ENCODE measurements at places on chromosomes 12 and 14.

- DNase-seq: peak; percentile 13
These were observed 1.2 kb downstream of the CLIP1 start for GRCh38 chr12:122421187-122421820.

DNA sequence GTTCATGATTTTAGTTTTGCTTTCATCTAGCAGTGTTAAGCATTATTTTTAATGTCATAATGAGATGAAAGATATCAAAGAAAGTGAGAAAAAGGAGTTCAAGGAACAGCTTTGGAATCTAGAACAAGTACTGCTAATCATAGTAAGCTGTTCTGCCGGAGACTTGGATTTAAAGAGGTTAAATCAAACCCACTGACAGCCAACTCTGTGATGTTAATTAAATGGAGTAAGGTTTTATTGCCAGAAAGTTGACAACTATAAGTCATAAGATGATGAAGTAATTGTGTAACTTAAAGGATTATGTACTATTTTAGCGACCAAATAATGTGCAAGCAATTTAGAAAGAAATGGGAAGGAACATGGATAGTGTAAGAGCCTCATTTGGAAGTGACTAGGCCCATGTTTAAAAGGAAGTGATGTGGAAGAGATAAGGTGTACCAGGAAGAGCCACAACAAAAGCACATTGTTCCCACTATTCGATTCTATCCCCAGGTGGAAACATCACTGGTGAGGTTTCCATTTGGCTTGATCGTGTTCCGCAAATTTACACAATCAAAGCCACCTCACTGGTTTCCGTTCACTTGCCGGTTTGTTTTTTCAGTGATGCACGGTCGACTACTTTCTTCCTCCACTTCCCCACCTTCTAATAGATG lies 388.5 kb downstream of the PAWR start:
- DNase-seq: no peak

DNA sequence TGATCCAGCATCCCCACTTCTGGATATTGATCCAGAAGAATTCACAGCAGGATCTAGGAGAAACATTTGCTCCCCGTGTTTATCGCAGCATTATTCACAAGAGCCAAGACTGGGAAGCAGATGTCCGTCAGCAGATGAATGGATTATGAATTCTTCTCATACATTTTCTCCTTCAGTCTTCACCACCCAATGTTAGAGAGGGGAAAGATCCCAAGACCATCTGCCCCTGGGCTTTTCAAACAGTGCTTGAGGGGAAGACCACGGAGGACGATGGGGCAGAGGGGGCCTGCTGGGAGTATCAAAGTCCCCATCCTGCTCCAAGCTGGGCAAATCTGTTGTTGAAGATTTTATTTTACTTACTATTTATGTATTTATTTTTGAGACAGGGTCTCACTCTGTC lies 41.1 kb downstream of the SERPINA3 start:
- no peak for DNase-seq

- peak; percentile 35 for DNase-seq
These were observed 73.0 kb downstream of the CIT start for GRCh38 chr12:119804011-119804641.

GRCh38 chr12:49987625-49988303 lies 15.0 kb downstream of the AQP6 start:
- no peak for DNase-seq

DNA sequence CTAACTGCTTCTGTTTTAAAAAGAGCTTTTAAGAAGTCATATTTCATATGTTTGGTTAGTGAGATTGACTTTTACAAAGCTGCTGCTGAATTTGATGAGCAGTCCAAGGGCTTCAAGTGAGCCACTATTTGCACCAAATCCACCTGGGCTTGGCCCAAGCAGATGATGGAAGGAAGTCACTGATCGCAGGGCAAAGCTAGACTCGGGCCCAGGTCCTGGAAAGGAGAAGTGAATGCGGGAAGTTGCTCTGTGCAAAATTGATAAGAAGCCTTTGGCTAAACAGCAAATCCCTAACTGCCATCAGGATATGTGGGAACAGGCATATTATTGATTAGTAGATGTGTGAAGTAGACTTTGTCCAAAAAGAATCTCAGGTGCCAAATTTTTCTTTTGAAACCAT lies 30.5 kb downstream of the PLXNC1 start:
- DNase-seq: no peak

GRCh38 chr12:47350062-47350408 lies 270.3 kb upstream of the AMIGO2 start:
- DNase-seq: no peak

GRCh38 chr14:72479461-72479931 lies 414.4 kb downstream of the DPF3 start:
- DNase-seq: no peak

GRCh38 chr14:101217080-101217463 lies 313.6 kb upstream of the RTL1 start:
- DNase-seq: no peak

DNA sequence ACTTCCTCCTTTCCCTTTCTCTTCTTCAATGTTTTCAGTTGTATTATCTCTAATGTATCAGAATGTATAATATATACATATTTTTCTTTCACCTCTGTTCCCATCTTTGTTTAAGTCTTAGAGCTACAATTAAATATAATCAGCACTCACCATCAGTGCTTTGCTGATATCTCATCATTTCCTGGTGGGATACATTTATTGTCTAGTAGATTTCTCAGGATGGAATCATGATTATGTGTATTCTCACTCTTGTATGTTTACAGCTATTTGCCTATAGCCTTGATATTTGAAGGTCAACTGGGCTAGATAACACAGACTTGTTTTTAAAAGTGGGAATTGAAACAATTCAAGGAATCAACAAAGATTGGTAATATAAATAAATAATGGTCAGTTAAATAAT lies 124.9 kb upstream of the EEA1 start:
- DNase-seq: no peak

GRCh38 chr14:59342516-59343484 lies 122.4 kb downstream of the GPR135 start:
- DNase-seq: no peak

DNA sequence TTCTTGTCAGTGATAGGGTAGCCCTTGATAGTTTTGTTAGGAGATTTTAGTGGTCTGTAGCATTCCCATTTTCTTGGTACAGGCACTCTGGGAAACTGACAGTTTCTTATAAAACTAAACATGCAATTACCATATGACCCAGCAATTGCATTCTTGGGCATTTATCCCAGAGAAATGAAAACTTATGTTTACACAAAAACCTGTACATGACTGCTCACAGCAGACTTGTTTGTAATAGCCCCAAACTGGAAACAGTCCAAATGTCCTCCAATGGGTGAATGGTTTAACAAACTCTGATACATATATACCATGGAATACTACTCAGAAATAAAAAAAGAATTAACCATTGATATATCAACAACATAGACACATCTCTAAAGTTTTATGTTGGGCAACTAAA lies 75.5 kb downstream of the BORCS5 start:
- DNase-seq: no peak

GRCh38 chr14:81095539-81095938 lies 125.2 kb downstream of the GTF2A1 start:
- DNase-seq: no peak

DNA sequence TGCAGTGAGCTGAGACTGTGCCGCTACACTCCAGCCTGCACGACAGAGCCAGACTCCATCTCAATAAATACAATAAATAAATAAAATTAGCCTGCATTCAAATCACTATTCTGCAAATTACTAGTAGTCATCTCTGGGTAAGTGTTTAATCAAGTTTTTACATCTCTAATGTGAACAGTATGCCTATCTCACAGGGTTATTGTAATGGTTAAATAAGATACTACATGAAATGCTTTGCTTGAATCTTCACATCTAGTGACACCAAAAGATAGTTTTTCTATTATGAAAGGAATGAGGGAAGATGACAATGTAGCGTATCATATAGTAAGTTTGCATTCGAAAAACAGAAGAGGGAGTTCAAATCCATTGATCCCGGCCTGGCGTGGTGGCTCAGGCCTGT lies 2.1 kb downstream of the SRSF9 start:
- no peak for DNase-seq

- no peak for DNase-seq
These were observed 15.2 kb downstream of the FGFR1OP2 start for GRCh38 chr12:26953447-26953846.

DNA sequence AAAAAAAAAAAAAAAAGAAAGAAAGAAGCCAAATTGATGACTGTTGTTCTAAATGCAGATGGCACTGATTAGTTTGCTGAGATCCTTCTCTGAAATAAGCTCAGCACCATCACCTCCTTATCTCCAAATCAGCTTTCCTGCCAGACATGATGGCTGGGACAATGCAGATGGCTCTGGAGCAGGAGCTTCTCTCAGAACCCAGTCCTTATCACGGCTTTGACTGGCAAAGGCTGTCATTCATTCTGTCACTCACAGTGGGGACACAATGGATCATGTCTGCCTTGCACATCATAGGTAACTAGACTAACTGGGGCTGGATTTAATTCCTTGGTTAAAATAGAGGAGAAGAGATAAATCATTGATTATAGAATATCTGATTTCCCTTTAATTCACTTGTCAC lies 146.3 kb downstream of the PDZRN4 start:
- DNase-seq: no peak

DNA sequence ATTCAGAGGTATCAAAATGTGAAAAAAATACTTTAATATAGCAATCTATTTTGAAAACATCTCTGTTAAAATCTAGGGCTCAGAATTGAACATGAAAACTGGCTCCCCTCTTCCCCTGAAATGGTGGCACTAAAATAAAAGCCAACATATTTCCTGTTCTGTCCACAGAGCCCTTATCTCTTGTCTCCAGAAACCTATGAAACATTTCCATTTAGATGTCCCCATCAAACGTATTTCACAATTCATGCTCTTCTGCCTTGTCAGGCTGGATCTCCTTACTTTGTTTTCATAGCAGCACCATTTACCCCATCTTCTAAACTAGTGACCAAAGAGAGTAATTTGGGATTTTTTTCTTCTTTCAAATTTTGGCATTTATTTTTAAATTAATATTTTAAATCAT lies 42.4 kb downstream of the PDE3A start:
- DNase-seq: no peak

GRCh38 chr14:67512463-67513310 lies 20.4 kb upstream of the PLEKHH1 start:
- DNase-seq: no peak

DNA sequence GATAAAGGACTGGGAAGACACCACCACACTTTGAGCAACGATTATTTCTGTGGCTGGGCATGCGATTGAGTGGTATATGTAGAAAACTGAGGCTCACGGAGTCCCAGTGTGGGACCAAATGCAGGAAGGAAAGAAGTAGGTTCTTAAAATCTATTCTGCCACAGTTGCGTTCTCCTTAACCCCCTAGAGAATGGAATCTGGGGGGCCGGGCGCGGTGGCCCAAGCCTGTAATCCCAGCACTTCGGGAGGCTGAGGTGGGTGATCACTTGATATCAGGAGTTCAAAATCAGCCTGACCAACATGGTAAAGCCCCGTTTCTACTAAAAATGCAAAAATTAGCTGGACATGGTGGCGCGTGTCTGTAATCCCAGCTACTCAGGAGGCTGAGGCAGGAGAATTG lies 29.9 kb upstream of the CORO1C start:
- no peak for DNase-seq

GRCh38 chr12:14992673-14993072 lies 19.8 kb downstream of the PDE6H start:
- DNase-seq: no peak

GRCh38 chr14:100422556-100423316 lies 99.6 kb downstream of the SLC25A47 start:
- DNase-seq: no peak

- DNase-seq: no peak
These were observed 7.6 kb upstream of the USP15 start for GRCh38 chr12:62252576-62252975.

DNA sequence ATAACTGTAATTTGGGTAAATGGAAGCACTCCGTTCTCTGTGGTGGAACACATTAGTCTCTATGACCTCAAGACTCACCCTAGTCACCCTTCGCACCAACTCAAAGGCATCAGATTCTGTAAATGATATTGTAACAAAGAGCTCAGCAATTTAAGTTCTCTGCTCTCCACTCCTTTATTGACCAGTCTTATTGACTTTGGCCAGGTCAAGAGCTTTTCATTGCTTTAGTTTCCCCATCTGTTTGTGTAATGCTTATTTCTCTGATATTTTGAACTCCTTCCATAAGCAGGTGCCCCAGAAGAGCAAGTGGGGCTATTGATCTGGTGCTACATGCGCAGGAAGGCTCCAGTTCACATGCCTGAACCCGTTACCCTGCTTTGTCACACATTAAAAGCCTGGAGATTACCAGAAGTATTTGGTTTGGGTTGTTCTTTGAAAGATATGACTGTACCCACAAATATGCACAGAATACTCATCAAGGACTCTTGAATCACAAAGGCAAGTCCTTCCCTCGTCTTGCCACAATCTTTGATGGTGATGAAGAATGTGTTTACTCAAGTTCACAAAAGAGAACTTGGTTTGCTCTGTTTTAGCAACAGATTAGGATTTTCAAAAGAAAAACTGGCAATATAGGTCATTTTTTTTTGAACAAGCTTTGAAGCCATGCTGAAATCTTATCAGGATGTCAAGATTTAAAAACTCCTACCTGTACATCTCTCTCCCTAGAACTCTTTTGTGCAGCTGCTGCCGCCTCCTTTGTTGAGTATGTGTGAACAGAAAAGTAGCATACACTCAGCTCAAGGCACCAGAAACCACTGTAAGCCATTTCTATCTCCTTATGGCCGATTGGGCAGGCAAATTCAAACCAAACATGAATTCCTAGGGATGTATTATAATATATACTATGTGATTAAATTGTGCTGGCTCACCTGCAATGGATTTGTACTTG lies 193.9 kb downstream of the BCAT1 start:
- no peak for DNase-seq

GRCh38 chr12:11578461-11578993 lies 70.9 kb upstream of the ETV6 start:
- no peak for DNase-seq

GRCh38 chr12:124434354-124434753 lies 133.1 kb downstream of the NCOR2 start:
- no peak for DNase-seq

- no peak for DNase-seq
These were observed 264.7 kb downstream of the SEC23A start for GRCh38 chr14:38838049-38838978.

GRCh38 chr14:48096897-48097296 lies 421.5 kb upstream of the MDGA2 start:
- DNase-seq: no peak

GRCh38 chr12:132746613-132747012 lies 15.0 kb downstream of the ANKLE2 start:
- DNase-seq: no peak

- DNase-seq: no peak
These were observed 140.3 kb upstream of the NUDT4 start for GRCh38 chr12:93237235-93237915.

GRCh38 chr12:56678852-56679251 lies 9.2 kb downstream of the PTGES3 start:
- no peak for DNase-seq

GRCh38 chr12:49777800-49778748 lies 36.7 kb downstream of the TMBIM6 start:
- DNase-seq: no peak

Data from nucleus accumbens (tissue), 56 donors.